ENCODE measurements at places on chromosomes 11 and 22. TPM values are rescaled to one million over a fixed set of nuclear protein-coding genes. Genes with fewer than 3 reads are reported as not detected.

- no peaks in the 10 kb centered on the region for H3K27me3 ChIP-seq
- no peaks in the 10 kb centered on the region for H3K4me1 ChIP-seq
- no peak for DNase-seq
- H3K4me3 ChIP-seq, result no peak overlapping the region
- no peak overlapping the region for H3K27ac ChIP-seq
Measured at GRCh38 chr11:116885951-116886655, 48.7 kb upstream of the APOA1 start.

- H3K4me1 ChIP-seq, result no peaks in the 10 kb centered on the region
- H3K27ac ChIP-seq, result no peak overlapping the region
- H3K36me3 ChIP-seq, result no peaks in the 10 kb centered on the region
- no peaks in the 10 kb centered on the region for H3K27me3 ChIP-seq
Measured at GRCh38 chr11:27839226-27839913, 139.1 kb upstream of the BDNF start.

GRCh38 chr11:2167141-2168045, 4.2 kb downstream of the TH start:
- H3K4me3 ChIP-seq, result no peak overlapping the region
- peaks cover 11% of the 10 kb centered on the region for H3K4me1 ChIP-seq
- H3K36me3 ChIP-seq, result no peaks in the 10 kb centered on the region
- H3K27me3 ChIP-seq, result peaks cover 90% of the 10 kb centered on the region

- no peak for DNase-seq
- H3K4me1 ChIP-seq, result no peaks in the 10 kb centered on the region
- no peak overlapping the region for H3K27ac ChIP-seq
- no peaks in the 10 kb centered on the region for H3K36me3 ChIP-seq
Measured at GRCh38 chr11:127338380-127339259, 338.1 kb upstream of the KIRREL3 start.

- H3K27ac ChIP-seq, result no peak overlapping the region
- no peak for DNase-seq
- H3K4me1 ChIP-seq, result no peaks in the 10 kb centered on the region
Measured at GRCh38 chr11:71076525-71077304, 175.7 kb downstream of the SHANK2 start.

- H3K27me3 ChIP-seq, result no peaks in the 10 kb centered on the region
- no peak for DNase-seq
- H3K27ac ChIP-seq, result no peak overlapping the region
- H3K4me1 ChIP-seq, result no peaks in the 10 kb centered on the region
Measured at GRCh38 chr11:19978668-19979518, 181.4 kb downstream of the DBX1 start.

GRCh38 chr22:44386386-44387035, 73.8 kb upstream of the SHISAL1 start:
- H3K36me3 ChIP-seq, result no peaks in the 10 kb centered on the region
- no peaks in the 10 kb centered on the region for H3K4me1 ChIP-seq
- H3K27ac ChIP-seq, result no peak overlapping the region
- peaks cover 57% of the 10 kb centered on the region for H3K27me3 ChIP-seq
- H3K4me3 ChIP-seq, result no peak overlapping the region
- DNase-seq, result no peak

- no peak for DNase-seq
- peak overlapping the region; percentile 63 for H3K27ac ChIP-seq
- H3K4me1 ChIP-seq, result peaks cover 10% of the 10 kb centered on the region
- H3K36me3 ChIP-seq, result no peaks in the 10 kb centered on the region
- no peaks in the 10 kb centered on the region for H3K27me3 ChIP-seq
- no peak overlapping the region for H3K4me3 ChIP-seq
Measured at GRCh38 chr11:122189229-122189628, 73.2 kb upstream of the BLID start.

DNA sequence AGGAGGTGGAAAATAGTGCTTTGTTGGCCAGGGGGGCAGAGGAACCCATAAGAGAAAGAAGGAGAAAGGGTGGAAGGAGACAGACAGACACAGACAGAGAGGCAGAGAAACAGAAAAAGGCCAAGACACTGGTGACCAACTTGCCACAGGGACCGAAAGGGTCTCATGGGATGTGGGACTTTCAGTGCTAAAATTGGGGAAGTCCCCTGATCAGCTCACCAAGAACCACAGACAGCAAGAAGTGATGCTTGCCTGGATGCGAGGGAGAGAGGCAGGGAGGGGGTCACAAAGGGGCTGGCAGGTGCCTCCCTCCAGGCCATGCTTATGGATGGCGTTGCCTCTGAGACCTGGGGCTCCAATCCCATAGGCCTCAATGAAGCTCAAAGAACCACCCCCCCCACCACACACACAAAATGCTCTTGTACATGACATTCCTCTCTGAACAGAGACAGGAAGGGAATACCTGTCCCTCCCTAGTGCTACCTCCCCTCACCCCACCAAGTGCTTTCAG, 413.4 kb downstream of the MN1 start:
- no peak overlapping the region for H3K4me3 ChIP-seq
- no peak overlapping the region for H3K27ac ChIP-seq
- no peaks in the 10 kb centered on the region for H3K36me3 ChIP-seq
- peaks cover 2% of the 10 kb centered on the region for H3K27me3 ChIP-seq
- peak; percentile 43 for DNase-seq

GRCh38 chr22:32737811-32738497, 63.6 kb upstream of the TIMP3 start:
- H3K27me3 ChIP-seq, result no peaks in the 10 kb centered on the region
- H3K4me1 ChIP-seq, result no peaks in the 10 kb centered on the region
- no peak overlapping the region for H3K27ac ChIP-seq
- H3K4me3 ChIP-seq, result no peak overlapping the region
- no peak for DNase-seq

GRCh38 chr11:66891851-66892660, 35.2 kb downstream of the LRFN4 start:
- peak overlapping the region; percentile 6 for H3K27ac ChIP-seq
- no peak overlapping the region for H3K4me3 ChIP-seq
- peaks cover 9% of the 10 kb centered on the region for H3K4me1 ChIP-seq

DNA sequence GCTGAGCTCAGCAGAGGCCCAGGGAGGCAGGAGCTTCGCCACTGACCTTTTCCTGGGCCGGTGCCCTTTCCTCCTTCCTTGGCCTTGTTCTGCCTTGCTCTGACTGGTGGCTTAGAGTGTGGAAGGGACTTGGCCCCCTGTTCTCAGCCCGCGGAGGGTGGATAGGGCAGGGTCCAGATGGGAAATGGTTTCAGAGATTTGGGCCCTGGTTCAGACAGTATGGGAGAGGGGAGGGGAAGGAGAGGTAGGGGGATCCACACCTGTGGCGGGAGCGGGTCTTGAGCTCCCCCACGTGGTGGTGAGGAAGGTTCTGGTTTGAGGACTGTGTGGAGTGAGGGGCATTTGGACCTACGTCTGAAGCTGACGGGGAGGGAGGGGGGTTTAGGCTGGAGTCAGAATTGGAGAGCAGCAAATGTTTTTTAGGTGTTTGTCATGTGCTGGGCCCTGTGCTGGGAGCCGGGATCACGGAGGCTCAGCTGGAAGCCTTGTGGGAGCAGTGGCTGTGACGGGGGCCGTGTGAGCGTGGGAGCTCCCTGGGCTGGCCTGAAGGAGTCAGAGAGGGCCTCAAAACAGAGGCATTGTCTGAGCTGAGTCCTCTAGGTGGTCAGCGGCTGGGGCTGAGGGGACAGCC, 27.2 kb downstream of the SHANK3 start:
- H3K4me3 ChIP-seq, result no peak overlapping the region
- DNase-seq, result peak; percentile 71
- peaks cover 4% of the 10 kb centered on the region for H3K27me3 ChIP-seq

GRCh38 chr11:14981507-14981906, 9.4 kb upstream of the CALCA start:
- no peak overlapping the region for H3K4me3 ChIP-seq
- no peaks in the 10 kb centered on the region for H3K4me1 ChIP-seq
- no peak overlapping the region for H3K27ac ChIP-seq

DNA sequence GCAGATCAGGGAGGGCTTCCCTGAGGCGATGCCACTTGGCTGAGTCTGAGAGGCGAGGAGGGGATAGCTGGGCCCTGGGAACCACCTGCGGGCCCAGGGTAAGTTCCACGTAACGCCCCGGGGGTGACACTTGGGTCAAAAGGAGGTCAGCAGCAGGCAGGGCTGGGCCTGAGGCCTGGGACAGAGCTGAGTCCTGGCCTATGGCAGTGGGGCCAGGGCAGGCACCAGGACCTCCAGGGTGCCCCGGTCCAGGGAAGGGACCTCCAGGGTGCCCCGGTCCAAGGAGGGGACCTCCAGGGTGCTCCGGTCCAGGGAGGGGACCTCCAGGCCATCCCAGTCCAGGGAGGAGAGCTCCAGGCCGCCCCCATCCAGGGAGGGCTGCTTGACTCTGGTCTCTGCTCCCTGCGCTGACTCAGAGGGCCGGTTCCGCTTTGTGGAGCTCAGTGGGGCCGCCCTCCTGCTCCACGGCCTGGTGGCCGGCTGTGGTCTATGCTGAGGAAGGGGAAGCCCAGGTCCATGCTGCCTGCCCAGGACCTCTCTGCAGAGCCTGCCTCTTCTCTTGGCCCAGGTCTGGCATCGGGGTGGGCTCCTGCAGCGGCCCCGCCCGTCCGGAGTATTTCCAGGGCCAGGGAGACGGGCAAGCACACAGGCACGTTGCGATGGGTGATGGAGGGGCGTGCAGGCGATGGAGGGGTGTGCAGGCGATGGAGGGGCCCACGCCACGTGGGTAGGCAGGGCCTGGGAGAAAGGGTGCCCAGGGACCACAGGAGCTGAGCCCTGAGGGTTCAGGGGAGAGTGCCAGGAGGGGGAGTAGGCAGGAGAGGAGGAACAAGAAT, 19.5 kb upstream of the WNT7B start:
- no peaks in the 10 kb centered on the region for H3K27me3 ChIP-seq
- H3K4me1 ChIP-seq, result peaks cover 55% of the 10 kb centered on the region
- H3K27ac ChIP-seq, result peak overlapping the region; percentile 83
- no peaks in the 10 kb centered on the region for H3K36me3 ChIP-seq

DNA sequence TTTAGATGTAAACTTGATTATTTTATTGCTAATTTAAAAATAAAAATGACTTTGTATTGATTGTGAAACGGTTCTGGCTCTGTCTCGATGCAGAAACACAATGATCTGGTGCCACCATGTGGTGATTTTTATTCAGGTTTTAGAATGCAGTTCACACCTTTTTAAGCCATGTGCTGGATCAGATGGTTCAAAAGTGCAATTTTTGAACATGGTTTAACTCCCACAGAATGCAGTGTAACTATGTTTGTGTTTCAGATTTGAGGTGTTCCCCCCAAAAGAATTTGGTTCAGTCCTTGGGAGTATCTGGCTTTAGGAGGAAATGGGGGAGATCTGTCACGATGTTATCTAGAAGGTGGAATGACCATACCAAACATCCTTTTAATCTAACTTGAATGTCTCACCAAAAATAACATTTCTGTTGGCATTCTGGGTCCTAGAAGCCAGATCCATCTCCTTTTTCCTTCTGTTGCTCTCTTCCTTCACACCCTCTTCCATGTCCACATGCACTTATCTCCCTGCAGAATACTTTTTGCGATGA, 7.9 kb downstream of the MRPL16 start:
- H3K4me1 ChIP-seq, result peaks cover 7% of the 10 kb centered on the region
- H3K36me3 ChIP-seq, result peaks cover 65% of the 10 kb centered on the region
- no peak overlapping the region for H3K4me3 ChIP-seq
- no peak overlapping the region for H3K27ac ChIP-seq
- no peaks in the 10 kb centered on the region for H3K27me3 ChIP-seq

DNA sequence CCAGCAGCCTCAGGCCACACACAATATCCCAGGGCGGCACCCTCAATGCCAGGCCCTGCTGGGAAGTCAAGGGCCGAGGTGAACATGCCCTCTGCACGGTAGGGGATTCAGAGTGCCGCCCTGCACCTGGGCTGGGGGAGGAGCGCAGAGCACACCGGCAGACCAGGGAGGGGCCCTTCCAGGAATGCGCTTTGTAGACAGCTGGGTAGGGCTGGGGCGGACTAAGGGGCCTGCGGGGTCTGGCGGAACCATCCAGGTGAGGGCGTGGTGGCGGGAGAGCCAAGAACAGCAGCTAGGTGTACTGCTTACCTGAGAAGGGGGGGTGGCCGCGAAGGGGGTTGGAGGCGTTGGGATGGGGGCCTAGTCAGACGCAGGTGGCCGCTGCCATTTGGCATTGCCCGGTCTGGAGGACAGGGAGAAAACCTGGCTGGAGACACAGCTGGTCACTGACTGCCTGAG, 26.0 kb downstream of the DUSP8 start:
- peaks cover 45% of the 10 kb centered on the region for H3K27me3 ChIP-seq
- no peak for DNase-seq
- H3K36me3 ChIP-seq, result no peaks in the 10 kb centered on the region
- H3K27ac ChIP-seq, result no peak overlapping the region

The PKDREJ gene
- total RNA-seq, result 0.11 TPM

The OR10D3 gene
- not detected for total RNA-seq

The KRTAP5-8 gene
- 3.8 TPM for total RNA-seq

The KBTBD4 gene
- total RNA-seq, result 20.7 TPM

The XKR3 gene
- total RNA-seq, result not detected

The RHOD gene
- 25.1 TPM for total RNA-seq

The SLC16A8 gene
- total RNA-seq, result not detected

The OAF gene
- total RNA-seq, result 10.9 TPM

Measured in suprapubic skin (tissue), 4 donors.